Stimulated activated naive CD4-positive, alpha-beta T cell treated with Interleukin-2 at 50 U/mL for 16 hours (primary cell): ENCODE measurements at places on chromosomes 16 and 17.

DNA sequence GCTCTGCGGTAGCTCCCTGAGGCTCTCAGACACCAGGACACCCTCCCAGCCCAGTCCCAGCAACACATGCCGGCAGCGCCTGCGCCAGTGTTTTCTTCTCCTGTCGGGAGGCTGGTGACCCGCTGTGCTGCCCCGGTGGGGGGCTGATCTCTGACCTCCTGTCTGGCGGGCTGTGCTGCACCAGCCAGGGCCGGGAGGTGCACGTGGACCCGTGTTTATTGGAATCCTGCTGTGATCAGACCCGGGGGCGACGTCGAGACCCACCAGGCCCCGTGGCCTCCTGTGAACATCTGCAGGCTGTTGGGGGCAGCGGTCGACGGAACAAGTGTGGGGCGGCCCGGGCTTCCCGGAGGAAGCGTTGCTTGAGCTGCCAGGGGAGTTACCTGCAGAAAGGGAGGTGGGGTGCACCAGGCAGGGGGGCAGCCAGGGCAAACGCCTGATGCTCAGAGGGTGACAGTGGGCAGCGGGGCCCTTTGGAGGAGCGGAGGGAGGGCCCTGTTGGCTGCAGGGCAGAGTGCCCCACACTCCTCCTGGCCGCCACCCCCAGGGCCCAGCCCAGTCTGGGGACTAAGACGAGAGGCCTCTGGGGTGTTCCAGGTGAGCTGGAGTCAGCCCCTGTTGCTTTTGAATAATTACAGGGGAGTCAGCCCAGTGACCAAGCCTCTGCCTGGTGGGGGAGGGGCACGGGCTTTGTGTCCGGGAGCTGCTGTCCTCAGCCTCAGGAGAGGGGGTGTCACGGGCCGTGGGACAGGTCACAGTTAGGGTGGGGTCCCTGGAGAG is 2.3 kb upstream of the SSTR5 start:
- no peak for DNase-seq

GRCh38 chr17:3959295-3959899 is 4.8 kb downstream of the ATP2A3 start:
- no peak for DNase-seq

DNA sequence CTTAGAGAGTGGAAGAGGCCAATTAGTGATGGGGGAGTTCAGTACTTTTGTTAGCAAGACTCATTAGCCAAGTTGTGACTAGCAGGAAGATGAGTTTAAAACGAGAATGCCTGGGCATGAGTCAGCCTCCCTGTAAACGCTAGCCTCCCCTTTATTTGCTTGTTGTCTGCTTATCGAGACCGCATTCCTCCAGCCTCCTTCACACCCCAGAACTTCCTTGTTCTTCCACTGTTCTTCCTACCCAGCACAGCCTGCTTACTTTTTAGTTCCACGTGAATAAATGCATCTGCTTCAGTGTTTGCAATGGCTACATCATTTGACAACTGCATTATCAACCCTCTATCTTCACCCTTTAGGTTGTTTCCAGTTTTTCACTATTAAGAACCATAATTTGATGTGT is 20.2 kb upstream of the OR3A1 start:
- DNase-seq, result no peak

DNA sequence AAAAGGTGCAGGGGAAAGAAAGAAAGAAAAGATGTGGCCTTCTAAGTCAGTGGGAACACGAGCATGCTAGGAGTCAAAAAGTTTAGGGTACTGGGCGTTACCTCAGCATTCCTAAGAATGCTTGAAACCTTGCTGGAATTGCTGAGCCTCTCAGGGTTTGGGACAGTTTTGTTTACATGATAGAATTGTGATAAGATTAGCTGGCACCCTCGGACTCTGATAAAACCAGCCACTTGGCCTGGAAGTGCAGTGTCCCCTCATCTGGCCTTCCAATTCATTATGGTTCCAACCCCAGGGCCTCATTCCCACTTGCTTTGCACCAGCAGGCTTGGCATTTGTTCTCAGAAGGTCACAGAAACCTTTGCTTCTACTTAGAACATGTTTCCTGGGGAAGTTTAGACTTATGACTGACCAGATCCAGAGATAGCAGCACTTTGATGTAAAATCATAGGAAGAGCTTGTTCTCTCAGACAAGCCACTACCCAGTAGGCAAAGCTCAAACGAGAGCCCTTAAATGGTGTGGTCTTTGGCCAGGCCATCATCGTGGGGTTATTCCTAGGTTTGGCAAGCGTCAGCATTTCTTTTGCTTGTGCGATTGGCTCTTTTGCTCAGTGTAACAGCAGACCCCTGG is 8.0 kb downstream of the SGF29 start:
- no peak for DNase-seq

- no peak for DNase-seq
Measured at GRCh38 chr16:77398495-77398894, 36.3 kb downstream of the ADAMTS18 start.

GRCh38 chr16:76484020-76484419 is 206.8 kb downstream of the CNTNAP4 start:
- DNase-seq, result no peak

DNA sequence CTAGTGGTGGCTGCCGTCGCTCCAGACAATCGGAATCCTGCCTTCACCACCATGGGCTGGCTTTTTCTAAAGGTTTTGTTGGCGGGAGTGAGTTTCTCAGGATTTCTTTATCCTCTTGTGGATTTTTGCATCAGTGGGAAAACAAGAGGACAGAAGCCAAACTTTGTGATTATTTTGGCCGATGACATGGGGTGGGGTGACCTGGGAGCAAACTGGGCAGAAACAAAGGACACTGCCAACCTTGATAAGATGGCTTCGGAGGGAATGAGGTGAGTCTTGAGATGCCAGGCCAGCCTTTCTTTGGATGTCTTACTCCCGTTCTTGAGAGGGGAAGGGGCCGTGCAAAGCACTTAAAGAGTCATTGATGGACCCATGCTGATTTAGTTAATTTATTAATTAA is 16.1 kb downstream of the ARSG start:
- no peak for DNase-seq

- DNase-seq, result peak; percentile 15
Measured at GRCh38 chr17:48624544-48625494, 1.3 kb downstream of the HOXB9 start.

DNA sequence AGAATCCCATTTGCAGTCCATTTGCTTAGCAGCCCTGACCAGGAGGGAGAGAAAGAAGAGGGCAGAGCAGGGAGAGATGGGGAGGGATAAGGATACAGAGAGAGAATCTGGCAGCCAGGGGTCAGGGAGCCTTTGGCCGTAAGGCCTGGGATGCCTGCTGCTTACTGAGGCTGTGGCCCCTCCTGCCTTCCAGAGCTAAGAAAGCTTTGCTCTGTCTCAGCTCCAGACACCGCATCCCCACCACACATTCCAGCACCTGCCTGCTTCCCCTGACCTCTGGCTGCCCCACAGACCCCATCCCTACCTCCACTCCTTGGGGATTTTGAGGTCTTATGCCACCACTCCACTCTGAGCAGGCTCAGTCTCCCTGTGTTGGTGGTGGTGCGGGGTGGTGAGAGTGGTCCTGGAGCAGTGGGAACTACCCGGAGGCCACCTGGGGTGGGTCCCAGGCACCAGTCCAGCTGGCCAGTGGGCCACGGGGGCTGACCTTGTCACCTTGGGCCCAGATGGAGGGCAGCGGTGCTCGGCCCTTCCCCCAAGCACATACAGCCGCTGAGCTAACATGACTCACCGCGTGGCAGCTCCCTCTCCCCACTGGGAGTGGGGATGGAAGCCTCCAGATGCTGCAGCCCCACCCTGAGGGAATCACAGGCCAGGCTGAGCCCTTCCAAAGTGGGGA is 58.3 kb downstream of the RAI1 start:
- DNase-seq, result no peak

DNA sequence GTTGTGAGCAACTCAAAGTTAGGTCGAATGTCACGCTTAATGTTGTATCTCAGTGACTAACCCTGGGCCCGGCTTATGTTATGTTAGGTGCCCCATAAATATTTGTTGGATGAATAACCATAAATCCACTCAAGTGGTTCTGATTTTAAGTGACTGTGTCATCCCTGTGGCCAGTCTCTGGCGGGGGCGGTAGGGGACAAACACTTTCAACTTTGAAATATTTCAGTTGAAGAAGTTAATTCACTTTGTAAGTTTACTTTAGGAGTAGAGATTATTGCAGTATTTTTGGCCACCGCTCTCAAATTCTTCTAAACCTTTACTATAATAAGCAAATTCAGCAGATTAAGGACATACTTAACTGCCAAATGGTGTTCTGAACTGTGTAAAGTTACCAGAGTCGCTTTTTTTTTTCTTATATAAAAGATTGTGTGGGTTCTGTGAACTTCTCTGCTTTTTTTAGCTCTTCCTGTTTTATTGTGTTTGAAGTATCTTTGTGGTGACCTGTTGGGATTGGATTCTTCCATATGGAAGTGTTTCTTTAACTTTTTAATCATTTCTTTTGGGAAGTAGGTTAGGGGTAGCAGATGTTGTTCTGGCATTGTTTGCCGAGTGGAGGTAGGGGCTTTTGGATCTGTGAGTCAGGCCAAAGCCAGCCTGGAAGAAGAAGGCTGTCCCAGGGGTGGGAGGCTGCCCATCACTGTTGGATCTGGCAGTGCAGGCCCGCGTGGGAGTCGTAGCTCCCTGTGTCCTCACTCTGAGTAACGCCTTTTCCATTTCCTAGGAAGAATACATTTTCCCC is 61.4 kb upstream of the TBX2 start:
- DNase-seq, result no peak

DNA sequence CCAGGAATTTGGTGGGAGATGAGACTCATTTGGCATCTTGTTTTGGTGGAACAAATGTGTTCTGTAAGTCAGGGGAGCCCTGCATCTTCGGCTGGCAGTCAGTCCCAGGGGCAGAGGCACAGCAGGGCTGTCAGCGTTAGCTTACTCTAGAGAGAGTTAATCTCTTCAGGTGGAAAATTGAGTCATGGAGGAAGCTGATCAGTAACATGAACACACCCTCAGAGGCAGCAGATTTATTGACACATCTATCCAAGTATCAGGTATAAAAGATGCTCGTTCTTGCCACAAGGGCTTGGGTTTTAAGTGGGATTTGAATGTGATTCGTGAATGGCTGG is 55.2 kb downstream of the EPN2 start:
- DNase-seq, result no peak

DNA sequence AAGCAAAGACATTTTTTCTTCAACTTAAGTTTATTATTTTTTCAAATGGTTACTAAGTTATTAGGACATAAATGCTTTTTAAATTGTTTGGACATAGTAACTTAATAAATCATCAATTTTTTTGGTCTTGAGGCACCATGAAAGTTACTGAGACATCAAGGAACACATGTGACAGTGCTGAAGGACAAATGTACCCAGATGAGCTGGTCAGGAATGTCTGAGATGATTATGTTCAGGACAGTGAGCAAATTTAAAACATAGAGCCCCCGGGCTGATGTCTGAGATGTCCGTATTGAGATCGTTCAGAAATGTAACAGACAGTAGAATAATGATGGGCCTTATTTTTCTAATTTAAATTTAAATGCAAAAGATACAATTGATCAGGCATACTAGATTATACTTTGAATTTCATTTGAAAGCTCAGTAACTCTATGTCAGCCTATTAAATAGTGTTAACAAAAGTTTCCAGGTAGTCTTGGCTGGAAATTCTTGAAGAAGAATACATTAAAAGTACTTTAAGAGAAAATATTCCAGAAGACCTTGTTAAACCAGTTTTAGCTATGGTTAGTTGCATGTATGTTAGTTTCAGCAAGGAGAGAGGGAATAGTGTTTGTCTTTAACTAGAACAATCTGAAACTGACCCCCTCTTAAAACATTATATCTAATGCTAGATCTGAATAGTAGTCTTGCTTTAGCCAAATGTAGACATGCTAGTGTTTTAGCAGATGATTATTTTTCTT is 36.4 kb downstream of the SEC14L1 start:
- no peak for DNase-seq

DNA sequence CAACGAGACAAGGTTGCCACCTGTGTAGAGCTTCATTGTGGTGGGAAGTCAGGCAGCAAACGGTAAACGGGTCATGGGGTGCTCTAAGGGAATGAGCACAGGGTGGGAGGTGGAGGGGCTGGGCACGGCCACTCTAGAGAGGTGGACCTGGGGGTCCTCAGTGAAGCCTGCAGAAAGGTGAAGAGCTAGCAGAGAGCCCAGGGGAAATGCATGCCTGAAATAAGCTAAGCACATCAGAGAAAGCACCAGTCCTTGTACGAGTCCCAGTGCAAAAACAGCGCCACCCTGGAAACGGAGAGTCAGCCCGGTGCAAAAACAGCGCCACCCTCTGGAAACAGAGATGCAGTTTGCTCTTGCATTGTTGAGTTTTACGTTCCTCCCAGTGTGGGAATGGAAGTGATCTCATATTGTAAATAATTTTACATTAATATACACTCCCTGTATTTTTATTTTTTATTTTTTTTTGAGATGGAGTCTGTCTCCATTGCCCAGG is 65.0 kb downstream of the TBC1D16 start:
- peak; percentile 16 for DNase-seq

- DNase-seq, result no peak
Measured at GRCh38 chr16:47392081-47392480, 68.8 kb downstream of the ITFG1 start.

DNA sequence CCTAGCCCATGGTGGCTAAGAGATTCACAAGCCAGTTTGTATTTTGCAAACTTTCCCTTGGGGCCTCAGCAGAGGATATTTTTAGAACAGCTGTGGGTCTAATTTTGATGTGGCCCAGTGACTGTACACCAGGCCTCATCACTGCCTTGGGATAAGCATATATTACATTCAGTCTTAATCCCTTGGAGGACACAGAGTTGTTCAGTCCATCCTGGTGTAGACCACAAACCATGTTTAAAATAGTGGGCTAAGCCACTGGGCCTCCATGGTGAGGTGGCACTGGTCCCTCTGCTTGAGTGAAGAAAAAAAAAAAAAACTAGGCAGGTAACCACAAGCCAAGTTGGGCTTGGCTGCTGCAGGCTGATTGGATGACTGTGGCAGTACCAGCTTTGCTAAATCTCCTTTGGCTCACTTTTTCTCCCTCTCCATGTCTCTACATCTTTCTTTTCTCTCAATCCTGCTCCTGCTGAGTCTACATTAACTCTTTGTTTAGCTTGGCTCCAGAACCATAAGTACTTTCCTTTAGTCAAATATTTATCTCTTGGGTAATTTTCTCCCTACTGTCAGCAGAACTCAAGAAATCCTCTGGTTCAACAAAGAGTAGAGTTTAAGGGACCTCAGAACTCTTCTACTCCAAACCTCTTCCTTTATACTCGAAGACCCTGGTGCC is 120.0 kb upstream of the TBX2 start:
- DNase-seq, result no peak

- DNase-seq, result no peak
Measured at GRCh38 chr16:81424771-81425170, 19.8 kb upstream of the CMIP start.

DNA sequence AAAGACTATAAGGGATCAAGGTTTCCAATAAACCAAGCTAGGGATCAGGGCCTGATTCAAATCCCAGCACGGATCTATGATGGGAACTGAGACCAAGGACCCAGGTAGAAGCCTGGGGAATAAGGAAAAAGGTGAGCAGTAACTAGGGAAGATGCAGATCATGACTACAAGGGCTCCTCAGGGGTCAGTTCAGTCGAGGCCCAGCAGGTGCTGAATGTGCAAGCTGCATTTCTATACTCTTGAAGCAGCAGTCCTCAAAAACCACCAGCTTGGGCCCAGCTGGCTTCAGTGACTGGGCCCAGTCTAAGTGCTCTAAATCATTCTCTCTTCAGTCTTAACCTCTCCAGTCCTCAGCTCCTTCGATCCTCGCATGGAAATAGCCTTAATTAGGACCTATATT is 228.8 kb upstream of the AXIN2 start:
- no peak for DNase-seq
